ENCODE measurements at places on chromosomes 6 and 20.
A peak's percentile ranks its signal among the peaks of the same experiment; 100 is the strongest.

DNA sequence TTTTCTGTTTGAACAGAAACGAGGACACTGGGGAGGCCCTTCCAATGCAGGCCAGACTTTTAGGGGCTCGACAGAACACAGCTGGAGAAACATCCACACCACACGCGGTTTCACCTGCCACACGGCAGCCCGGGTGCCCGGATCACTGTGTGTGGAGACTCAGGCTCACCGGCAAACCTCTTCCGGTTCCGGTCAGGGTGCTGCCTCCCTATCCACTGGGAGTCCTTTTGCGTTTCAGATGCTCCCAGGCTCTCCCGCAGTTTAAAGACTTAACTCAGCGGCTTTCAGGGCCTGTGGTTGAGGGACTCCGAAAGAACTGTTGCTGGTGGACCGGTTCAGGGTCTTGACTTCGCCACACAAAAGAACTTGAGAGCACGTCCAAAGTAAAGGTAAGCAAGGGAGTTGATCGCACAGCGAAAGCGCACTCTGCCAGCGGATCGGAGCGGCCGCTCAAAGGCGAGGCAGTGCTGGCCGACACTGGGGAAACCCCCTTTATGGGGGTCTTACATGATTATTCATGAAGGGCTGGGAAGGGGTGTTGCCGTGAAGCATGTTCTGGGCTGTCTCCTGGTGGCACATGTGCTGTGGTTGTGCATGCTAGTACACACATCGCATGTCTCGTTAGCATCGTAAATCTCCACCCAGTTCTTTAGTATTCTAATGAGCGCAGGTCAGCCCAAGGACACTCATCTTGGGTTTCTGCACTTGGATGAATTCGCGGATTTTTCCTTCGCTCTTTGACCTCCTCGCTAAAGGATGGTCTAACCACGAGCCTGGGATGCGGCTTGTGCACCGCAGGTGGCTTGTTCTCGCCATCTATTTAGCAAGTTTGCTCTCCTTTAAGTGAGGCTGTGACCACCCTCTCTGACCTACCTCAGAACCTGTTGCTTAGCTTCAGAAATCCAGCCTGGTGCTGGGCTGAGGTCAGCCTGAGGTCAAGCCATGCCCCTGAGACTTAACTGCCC is 180.3 kb downstream of the CDH26 start:
- no peak for DNase-seq

GRCh38 chr6:89035252-89036101 is 45.1 kb upstream of the PNRC1 start:
- DNase-seq, result peak; percentile 100

GRCh38 chr20:60263725-60264709 is 305.8 kb downstream of the CDH26 start:
- no peak for DNase-seq

DNA sequence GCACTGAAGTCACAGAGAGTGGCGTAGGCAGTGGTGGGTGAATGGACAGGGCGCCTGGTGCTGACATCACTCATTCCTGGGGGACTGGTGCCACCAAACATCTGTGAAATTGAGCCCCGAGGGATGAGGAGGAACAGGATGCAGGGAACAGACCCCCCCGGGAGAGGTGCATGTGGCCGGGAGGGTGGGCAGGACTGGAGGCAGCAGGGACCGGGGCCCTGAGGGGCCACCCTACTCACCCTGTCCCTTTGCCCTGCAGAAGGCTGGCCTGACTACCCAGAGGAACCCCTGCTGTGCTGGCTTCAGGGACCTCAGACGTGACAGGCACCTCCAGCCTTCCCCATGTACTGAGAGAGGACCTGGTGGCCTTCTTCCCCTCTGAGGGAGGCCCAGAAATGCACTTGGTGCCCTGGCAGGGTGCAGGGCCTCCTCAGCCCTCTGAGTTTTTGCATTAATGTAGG is 25.1 kb downstream of the SYNDIG1 start:
- no peak for DNase-seq

DNA sequence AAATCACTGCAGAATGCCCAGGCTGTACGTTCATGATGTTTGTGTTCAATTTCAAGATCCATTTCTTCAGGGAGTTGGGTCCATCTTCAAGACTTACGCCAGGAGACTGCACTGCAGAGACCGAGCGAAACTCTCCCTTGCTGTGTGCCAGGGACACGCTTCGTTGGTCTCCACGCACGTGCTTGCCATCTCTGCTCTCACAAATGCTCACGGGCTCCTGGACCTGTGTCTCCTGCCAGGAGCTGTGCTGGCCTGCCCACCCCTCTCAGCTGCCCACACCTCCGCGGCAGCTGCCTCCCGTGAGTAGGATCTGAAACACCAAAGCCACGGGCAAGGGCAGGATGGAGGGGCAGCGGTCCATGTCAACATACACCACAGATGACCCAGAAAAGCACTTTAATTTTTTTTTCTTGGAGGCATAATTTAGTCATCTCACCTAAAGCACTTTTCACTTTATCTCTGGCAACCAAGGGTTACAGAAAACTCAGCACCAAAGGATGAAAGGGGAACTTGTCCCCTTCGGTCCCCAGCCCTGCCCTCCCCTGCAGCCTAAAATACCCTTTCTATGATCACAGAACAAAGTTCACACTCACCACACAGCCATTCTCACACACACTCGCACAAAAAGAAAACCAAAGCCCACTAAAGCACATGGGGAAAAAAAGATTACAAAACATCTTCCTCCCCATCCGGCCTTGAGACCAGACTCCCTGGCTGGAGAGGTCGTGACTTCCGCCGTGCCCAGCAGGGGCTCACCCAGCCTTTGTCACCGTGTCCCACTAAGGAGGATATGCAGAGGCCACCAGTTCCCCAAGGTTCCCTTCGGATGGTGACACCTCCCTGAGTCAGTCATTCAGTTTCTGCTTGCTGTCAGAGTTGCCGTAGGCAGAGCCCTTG is 137.9 kb downstream of the AGPAT4 start:
- DNase-seq, result peak; percentile 81

DNA sequence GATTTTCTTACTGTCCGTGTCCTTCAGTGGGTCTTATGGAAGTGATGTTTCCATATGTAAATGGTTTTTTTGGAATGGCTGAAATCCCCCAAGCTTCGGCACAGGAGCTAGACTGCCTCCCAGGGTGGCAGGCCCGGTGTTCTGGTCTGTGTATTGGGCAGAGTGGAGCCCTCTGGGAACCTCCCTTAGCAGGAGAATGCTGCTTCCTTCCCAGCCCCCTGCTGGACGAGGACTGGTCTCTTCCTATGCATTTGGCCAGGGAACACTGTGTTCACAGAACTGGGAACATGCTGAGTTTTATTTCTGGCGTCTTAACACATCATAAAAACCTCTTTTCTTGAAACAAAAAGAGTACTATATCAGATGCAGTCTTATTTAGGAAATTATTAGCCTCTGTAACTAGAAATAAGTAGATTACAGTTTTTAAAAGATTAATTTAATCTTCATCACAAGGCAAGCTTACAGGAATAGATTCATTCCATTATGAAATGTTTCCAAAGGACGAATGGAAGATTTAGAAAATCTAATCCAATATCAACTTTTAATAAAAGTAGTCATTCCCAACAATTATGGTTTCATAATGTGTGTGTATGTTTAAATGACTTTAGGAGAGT is 56.6 kb downstream of the SYTL3 start:
- DNase-seq, result no peak

- no peak for DNase-seq
These were observed 72.1 kb downstream of the CBFA2T2 start for GRCh38 chr20:33561692-33562601.

- no peak for DNase-seq
These were observed 1117.7 kb upstream of the MAP3K7 start for GRCh38 chr6:91704531-91704930.

DNA sequence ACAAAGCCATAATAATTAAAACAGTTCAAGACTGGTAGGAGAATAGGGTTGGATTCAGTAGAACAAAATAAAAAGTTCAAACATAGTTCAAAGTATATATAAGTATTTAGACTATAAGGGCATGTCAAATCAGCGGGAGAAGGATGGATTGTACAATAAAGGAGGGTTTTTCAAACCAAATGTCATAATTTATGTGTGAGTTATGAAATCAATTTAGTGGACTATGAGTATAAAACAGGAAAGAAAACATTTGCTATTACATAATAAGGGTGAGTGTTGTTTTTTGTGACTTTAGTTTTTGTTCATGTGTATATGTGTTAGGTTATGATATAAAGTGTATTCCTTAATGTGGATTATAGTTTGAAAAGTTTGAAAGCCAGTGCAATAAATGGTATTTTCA is 10.6 kb downstream of the ORC3 start:
- DNase-seq, result no peak

GRCh38 chr6:44269921-44270525 is at the start of gene TMEM151B:
TSS of gene TMEM151B (plus strand) at chr6:44270450. CDS start at chr6:44270743, 293 bp downstream.
- DNase-seq, result no peak

GRCh38 chr6:39114388-39114703 is 640 bp downstream of the SAYSD1 start:
- DNase-seq, result no peak

DNA sequence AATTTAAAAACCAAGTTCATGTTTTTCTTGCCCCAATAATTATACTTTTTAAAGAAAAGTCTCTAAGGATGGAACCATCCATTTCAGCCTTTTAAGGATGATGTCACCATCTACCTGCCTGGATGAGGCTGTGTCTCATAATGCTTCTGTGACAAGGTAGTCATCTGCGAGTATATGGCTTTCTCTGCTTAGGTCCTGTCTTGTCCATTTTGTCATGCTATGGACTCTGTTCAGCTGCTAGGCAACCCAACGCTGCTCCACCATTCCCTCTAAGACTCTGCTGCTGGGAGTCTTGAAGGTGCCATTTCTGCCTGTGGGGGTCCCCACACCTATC is 459.8 kb upstream of the RUNX2 start:
- DNase-seq, result no peak

- DNase-seq, result no peak
These were observed 17.8 kb downstream of the LRP11 start for GRCh38 chr6:149846321-149846720.

GRCh38 chr6:71929047-71929446 is 42.7 kb downstream of the RIMS1 start:
- DNase-seq, result no peak

DNA sequence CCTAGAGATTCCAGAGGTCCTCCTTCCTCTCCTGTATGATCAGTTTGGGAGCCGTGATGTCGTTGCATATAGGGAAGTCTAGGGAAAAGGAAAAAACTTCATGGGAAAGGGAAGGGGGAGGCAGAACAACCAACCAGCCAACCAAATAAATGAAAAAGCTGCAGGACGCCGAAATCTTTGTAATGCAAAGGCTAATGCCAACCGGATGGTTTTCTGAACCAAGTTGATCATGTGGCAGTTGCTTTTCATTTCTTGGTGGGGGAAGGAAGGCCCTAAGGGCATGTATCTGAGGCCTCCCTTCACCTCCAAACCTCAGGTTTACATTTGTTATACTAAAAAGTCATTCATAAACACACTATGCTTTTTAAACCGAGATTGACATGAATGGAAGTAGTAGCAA is 167.2 kb downstream of the ARID1B start:
- no peak for DNase-seq

DNA sequence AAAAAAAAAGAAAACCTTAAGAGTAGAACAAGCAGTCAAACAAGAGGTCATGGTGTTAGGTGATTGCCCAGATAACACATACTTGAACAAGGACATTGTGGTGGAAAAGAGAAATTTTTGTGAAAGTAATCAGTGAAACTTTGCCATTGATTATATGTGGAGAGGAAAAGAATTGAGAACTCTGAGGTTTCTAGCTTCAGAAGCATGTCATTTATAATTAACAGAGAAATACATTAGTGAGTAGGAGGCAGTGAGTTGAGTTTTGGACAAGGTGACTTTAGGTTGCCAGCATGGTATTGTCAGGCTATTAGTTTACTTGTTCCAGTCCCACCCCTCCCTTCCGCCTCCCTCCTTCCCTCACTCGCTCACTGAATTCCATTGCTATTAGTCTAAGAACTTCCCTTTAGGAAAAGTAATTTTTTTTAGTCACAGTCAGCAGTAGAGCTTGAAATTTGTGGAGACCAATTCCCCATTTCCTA is 17.2 kb downstream of the TAB2 start:
- no peak for DNase-seq

GRCh38 chr6:134525190-134525868 is 207.4 kb upstream of the SGK1 start:
- no peak for DNase-seq

DNA sequence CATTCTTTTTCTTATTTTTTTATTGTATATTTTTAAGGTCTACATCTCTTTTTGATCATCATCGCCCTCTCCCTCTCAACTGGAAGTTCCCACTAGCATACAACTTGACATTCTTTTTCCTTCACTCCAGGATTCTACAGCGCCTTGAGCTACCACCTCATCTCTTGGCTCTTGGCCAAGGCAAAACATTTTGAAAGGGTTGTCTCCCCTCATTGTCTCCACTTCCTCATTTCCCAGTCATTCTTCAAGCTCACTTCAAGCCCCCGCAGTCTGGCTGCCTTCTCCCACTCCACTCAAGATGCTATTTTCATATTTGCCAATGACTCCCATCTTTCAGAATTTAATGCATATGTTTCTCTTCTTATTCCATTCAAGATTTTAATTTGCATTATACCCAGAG is 63.0 kb downstream of the OPN5 start:
- DNase-seq, result no peak

- no peak for DNase-seq
These were observed 1.2 kb downstream of the SYNCRIP start for GRCh38 chr6:85641522-85641896.

DNA sequence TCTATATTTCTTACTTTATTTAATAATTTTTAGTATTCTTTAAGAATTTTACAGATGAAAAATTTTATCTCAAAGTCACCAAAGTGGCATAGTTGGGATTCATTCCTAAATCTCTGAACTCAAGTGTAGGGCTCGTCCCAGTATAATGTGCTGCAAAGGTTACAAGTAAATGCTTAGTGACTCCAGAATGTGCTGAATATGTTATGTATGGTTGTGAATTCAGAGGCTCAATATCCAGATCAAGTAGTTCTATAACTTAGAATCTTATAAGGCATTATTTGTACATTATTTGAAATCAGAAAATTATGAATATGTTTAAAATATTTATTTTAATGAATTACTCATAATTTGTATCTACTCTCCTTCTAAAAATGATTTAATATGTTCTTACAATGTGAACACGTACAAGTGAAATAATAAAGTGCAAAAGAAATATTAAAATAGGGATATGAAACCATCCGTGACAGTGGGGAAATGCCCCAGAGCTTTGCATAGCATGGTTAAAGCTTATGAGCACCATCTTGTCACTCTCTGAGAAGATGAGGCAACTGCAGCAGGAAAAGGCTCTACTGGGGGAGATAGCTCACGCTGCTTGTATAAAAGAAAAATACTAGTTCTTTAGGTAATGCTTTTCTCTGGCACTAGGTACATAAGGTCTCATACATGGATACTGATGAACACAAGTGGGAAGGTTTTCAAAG is 259.0 kb downstream of the FOXC1 start:
- DNase-seq, result no peak

DNA sequence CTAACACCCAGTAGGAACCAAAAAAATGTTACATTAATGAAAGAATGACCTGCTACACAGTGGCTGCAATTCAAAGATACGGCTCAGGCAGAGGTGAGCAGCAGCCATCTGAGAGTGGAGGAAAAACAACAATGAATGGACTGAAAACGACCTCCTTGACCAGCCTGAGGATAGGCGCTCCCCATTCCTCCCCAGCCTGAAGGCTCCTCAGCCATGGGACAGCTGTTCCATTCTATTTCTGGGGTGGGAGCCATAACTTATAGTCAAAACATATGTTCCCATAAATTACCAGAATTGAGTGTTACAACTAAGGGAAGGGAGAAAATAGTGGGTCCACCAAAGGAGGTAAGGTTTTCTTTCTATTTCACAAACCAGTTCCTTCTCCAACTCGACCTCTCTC is 27.2 kb downstream of the FYN start:
- DNase-seq, result no peak

All from vagina (tissue), 2 donors.